A549 treated with Mapracorat at 1 μM for 4 hours (cell line): ENCODE measurements at places on chromosomes 1 and 21. TPM values are rescaled to one million over a fixed set of nuclear protein-coding genes. Genes with fewer than 3 reads are reported as not detected.

Gene TMPRSS2
- total RNA-seq: 0.10 to 0.27 TPM (median 0.21 TPM) in 4 of 5 replicates, not detected in the other

Gene CLCA1
- not detected in 5 replicates for total RNA-seq

Gene SLC1A7
- total RNA-seq: not detected in 5 replicates

Gene PODN
- not detected in 5 replicates for total RNA-seq
